Activated naive CD8-positive, alpha-beta T cell treated with anti-CD3 and anti-CD28 coated beads for 36 hours (primary cell): ENCODE measurements at places on chromosomes 3 and 15. TPM values are rescaled to one million over a fixed set of nuclear protein-coding genes. Genes with fewer than 3 reads are reported as not detected.
A peak's percentile ranks its signal among the peaks of the same experiment; 100 is the strongest.

DNA sequence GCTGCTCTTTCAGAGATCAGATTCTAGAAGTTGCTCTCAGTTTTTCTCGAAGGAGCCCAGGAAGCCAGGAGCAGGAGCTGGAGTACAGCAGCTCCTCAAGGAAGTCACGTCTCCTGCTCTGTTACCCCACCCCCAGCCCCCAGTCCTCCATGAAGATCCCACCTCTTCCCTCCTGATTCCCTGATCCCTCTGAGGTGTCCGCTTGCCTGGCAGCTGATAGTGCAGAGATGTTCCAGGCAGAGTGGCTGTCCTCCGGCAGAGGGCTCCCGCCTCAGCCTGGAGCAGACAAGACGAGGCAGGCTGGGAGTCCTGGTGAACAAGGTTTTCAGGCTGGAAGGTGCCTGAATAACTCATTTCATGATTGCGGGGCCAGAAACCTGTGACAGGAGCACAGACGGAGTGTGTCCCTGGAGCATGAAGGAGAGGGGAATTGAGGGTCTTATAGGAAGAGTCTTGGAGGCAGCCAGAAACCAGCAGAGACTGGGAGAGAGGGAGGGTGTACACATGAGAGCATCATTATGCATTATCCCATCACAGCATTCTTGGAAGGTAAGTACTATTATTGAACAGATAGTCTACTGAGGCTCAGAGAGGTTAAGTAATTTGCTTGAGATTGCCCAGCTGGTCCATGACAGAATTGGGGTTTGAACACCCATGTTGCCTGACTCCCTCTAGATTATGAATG lies 1.2 kb downstream of the HRH1 start:
- no peak overlapping the region for H3K4me3 ChIP-seq
- peaks cover 3% of the 10 kb centered on the region for H3K4me1 ChIP-seq
- peak; percentile 27 for DNase-seq
- H3K27ac ChIP-seq: no peak overlapping the region
- peaks cover 67% of the 10 kb centered on the region for H3K27me3 ChIP-seq

DNA sequence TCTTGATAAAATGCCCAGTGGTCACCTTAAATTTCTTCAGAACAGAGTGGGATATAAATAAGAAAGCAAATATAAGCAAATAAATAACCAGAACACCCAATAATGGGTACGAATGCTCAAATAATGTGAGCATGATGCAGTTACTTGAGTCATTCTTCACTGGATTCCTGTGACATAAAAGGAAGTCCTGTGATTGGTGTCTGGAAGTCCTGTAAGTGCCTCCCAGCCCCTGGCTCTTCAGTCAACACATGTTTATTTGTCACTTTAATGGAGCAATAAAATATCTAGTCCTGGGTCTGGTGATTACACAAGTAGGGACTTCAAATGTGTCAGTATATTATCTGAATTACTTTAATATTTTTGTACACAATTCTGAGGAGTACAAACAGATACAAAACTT lies 30.4 kb downstream of the TMEM212 start:
- H3K4me1 ChIP-seq: peaks cover 24% of the 10 kb centered on the region
- DNase-seq: no peak
- H3K27ac ChIP-seq: no peak overlapping the region
- H3K27me3 ChIP-seq: peaks cover 5% of the 10 kb centered on the region
- no peaks in the 10 kb centered on the region for H3K36me3 ChIP-seq

The APOD gene
- not detected for total RNA-seq

The ST6GAL1 gene
- total RNA-seq: 97.4 TPM

GRCh38 chr3:152323834-152324233 lies 55.1 kb downstream of the MBNL1 start:
- DNase-seq: no peak
- peak overlapping the region; percentile 79 for H3K27ac ChIP-seq
- peaks cover 54% of the 10 kb centered on the region for H3K36me3 ChIP-seq
- peaks cover 71% of the 10 kb centered on the region for H3K4me1 ChIP-seq

DNA sequence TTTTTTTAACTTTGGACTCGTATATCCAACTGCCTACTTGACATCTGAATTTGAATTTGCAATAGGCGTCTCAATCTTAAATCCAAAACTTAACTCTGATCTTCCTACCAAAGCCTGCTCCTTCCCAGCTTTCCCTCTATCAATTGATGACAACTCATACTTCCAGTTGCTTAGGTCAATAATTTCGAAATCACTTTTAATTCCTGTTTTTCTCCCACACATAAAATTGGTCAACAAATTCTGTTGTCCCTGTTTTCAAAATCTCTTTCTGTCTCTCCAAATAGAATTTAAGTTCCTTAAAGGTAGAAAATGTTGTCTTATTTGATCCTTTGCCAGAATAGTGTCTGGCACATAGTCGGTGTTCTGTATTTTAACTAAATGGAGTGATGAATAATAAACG lies 332.4 kb downstream of the SATB1 start:
- H3K4me3 ChIP-seq: no peak overlapping the region
- H3K4me1 ChIP-seq: peaks cover 5% of the 10 kb centered on the region
- no peak overlapping the region for H3K27ac ChIP-seq
- DNase-seq: no peak
- no peaks in the 10 kb centered on the region for H3K27me3 ChIP-seq
- peaks cover 7% of the 10 kb centered on the region for H3K36me3 ChIP-seq

The RASL12 gene
- not detected for total RNA-seq

DNA sequence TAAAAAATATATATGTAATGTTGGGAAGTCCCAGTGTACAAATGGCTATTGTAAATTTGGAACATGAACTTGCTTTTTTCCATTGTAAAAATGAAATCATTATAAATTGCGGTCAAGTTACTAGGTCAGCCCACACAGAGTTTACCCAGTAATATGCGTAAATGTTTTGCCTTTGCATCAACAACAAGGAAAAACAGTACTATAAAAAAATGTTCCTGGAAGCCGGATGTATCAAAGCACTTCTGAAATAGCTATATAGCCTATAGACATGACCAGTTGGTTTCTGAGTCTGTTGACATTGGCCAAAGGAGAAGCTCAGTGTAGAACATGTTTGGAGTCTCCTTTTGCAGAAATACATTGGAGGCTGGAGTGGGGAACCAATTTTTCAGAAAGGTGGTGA lies 23.2 kb downstream of the CTNNB1 start:
- no peak overlapping the region for H3K27ac ChIP-seq

The DUOXA2 gene
- total RNA-seq: not detected

DNA sequence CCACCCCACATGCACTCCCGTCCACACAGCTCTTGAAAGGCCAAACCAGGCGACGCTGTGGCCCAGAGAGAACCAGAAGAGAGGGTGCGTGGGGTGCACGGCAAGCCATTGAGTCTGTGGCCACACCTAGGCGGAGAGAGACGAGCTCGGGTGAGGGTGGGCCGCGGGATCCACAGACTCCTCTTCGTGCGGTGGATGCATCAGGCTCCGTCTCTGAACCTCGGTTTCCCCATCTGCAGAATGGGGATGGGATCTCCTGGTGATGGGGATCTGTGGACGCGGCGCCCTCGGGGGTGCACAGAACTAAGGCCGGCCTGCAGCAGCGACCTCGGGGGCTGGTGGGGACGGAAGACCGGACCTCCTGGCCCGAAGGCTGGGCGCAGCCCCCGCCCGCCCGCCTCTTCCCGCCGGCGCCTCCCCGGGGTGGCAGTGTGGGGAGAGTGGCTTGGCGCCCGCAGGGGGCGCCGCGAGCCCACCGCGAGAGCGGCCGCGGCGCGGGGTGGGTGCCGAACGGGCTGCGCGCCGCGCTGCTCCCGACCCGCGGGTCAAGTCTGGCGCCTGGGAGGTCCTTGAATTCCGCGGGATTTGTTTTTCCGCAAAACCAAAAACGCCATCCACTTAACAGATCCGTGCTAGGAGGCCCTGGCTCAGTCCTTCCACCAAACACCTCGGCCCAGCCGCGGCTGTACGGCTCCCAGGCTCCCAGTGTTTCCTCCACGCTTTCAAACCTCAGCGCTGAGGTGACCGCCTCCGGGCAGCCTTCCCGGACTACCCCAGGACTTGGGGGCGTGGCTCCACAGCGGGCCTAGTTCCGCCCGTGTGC lies 13.2 kb upstream of the ADPGK start:
- peak overlapping the region; percentile 74 for H3K4me3 ChIP-seq
- H3K36me3 ChIP-seq: no peaks in the 10 kb centered on the region
- DNase-seq: peak; percentile 52
- H3K27ac ChIP-seq: no peak overlapping the region
- peaks cover 6% of the 10 kb centered on the region for H3K4me1 ChIP-seq

- H3K36me3 ChIP-seq: no peaks in the 10 kb centered on the region
- peaks cover 10% of the 10 kb centered on the region for H3K27me3 ChIP-seq
- H3K4me1 ChIP-seq: no peaks in the 10 kb centered on the region
- no peak overlapping the region for H3K27ac ChIP-seq
- DNase-seq: peak; percentile 37
- no peak overlapping the region for H3K4me3 ChIP-seq
Measured at GRCh38 chr3:54853573-54854404, 74.1 kb downstream of the LRTM1 start.

The ARPP21 gene
- not detected for total RNA-seq

DNA sequence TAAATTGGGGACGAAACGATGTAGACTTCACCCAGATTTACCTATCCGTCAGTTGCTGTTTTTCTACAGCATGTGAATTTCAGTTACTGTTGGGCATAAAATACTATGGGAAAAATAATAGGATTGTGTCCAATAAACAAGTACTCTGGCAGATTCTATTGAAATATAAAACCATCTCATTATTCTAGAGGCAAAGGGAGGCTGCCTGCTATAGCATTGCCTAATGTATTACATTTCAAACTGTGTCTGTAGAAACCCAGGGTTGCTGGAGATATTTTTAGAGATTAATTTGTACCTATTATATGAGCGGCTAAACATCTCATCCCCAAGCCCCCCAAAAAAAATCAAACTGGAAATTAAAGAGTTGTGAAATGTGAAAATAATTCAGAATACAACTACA lies 159.6 kb upstream of the IL12A start:
- no peak overlapping the region for H3K4me3 ChIP-seq
- DNase-seq: no peak
- H3K27me3 ChIP-seq: no peaks in the 10 kb centered on the region
- no peaks in the 10 kb centered on the region for H3K4me1 ChIP-seq
- H3K27ac ChIP-seq: no peak overlapping the region

DNA sequence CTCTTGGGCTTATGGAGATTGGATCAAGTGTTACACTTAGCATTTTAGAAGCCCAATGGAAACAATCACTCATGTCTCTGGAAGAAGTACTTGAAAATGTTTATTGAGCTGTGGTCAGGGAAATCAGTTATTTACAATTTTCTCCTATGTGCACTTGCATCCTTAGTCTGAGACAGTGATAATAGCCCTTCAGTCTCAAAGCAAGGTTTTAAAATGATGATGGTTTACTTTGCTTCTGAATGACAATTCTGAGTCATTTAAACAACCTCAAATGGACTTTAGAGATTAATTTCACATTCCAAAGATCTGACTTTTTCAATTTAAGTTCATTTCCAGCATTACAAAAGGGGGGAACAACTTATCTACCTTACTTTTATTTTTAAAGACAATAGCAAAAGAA lies 20.1 kb downstream of the TIPARP start:
- no peaks in the 10 kb centered on the region for H3K27me3 ChIP-seq
- peaks cover 55% of the 10 kb centered on the region for H3K36me3 ChIP-seq
- no peak for DNase-seq
- no peak overlapping the region for H3K4me3 ChIP-seq
- H3K4me1 ChIP-seq: peaks cover 34% of the 10 kb centered on the region
- H3K27ac ChIP-seq: no peak overlapping the region

GRCh38 chr3:56826831-56827722 lies 25.3 kb upstream of the ARHGEF3 start:
- H3K4me1 ChIP-seq: peaks cover 35% of the 10 kb centered on the region
- H3K4me3 ChIP-seq: no peak overlapping the region
- no peak overlapping the region for H3K27ac ChIP-seq
- no peak for DNase-seq

DNA sequence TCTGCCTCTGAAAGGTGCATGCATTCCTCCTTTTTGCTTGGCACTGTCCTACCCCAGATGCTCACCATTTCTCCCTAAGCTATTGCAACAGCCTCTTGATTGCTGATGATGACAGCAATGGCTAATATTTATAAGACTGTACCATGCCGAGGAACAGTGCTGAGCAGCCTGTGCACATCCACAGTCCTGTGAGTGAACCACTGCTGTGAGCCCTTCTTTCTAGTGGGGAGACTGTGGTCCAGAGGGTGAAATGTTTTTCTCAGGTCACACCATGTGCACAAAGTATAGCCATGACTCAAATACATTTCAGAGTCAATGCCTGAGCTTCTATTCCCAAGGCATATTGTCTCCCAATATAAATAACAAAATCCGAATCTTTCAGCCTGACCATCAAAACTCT lies 231.2 kb upstream of the LRTM1 start:
- no peak for DNase-seq
- no peaks in the 10 kb centered on the region for H3K36me3 ChIP-seq
- no peaks in the 10 kb centered on the region for H3K4me1 ChIP-seq
- H3K27me3 ChIP-seq: no peaks in the 10 kb centered on the region
- no peak overlapping the region for H3K27ac ChIP-seq

The COL6A5 gene
- not detected for total RNA-seq

The PDE8A gene
- total RNA-seq: 17.3 TPM

- DNase-seq: no peak
- no peak overlapping the region for H3K27ac ChIP-seq
- no peaks in the 10 kb centered on the region for H3K4me1 ChIP-seq
- no peak overlapping the region for H3K4me3 ChIP-seq
- no peaks in the 10 kb centered on the region for H3K36me3 ChIP-seq
- H3K27me3 ChIP-seq: peaks cover 3% of the 10 kb centered on the region
Measured at GRCh38 chr3:55903680-55904079, 416.6 kb upstream of the WNT5A start.

DNA sequence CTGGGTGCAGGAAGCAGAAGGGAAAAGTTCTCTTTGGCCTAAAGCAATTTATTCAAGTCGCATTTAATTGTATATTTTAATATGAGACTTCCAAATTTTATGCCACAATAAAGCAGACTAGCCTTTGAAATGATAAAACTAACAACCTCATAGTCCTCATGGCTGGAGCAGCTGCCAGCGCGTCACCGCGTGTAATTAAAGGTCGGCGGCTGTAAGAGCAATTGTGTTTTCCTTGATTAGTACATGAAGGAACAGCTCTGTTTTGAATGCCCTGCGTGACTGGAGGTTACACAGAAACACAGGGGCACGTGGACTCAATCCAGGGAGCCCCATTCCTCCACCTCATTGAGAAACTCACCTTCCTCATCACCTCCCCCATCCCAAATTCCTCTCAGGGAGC lies 10.1 kb upstream of the LRRC15 start:
- H3K27ac ChIP-seq: no peak overlapping the region
- peaks cover 10% of the 10 kb centered on the region for H3K27me3 ChIP-seq
- no peak for DNase-seq
- no peaks in the 10 kb centered on the region for H3K4me1 ChIP-seq
- no peak overlapping the region for H3K4me3 ChIP-seq
- H3K36me3 ChIP-seq: no peaks in the 10 kb centered on the region

The FBN1 gene
- total RNA-seq: 0.22 TPM

DNA sequence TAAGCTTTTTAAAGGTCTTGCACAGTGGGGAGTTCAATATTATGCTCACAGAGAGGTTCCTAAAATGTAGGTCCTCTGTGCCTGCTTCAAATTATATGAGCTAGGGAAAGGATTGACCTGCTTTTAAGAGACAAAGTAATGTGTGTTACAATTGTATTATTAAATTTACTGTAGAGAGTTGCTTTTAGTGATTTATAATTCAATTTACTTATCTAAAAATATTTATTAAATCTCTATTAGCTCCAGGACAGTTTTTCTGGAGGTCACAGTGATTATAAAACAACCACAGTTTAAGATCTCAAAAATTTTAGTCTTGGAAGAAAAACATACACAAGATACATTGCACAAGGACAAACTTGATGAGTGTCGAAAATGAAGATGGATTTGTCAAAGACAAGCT lies 665.7 kb upstream of the ARPP21 start:
- H3K4me1 ChIP-seq: no peaks in the 10 kb centered on the region
- no peak overlapping the region for H3K4me3 ChIP-seq
- DNase-seq: no peak
- H3K27ac ChIP-seq: no peak overlapping the region
- H3K27me3 ChIP-seq: peaks cover 8% of the 10 kb centered on the region
- no peaks in the 10 kb centered on the region for H3K36me3 ChIP-seq
